ENCODE measurements at places on chromosomes 3 and 15. TPM values are rescaled to one million over a fixed set of nuclear protein-coding genes. Genes with fewer than 3 reads are reported as not detected.

Gene RHOA
- total RNA-seq, result 601 TPM

Gene STRC
- not detected for total RNA-seq

Gene NANOGP8
- total RNA-seq, result not detected

Gene KNG1
- not detected for total RNA-seq

Gene ACOX2
- total RNA-seq, result 0.10 TPM

Gene GRK7
- not detected for total RNA-seq

Gene CAPN3
- 4.1 TPM for total RNA-seq

Gene CHL1
- not detected for total RNA-seq

Gene KCNMB3
- total RNA-seq, result 2.1 TPM

Data from glomerular endothelial cell (primary cell).